ENCODE measurements at places on chromosomes 1 and 21.
A peak's percentile ranks its signal among the peaks of the same experiment; 100 is the strongest.

DNA sequence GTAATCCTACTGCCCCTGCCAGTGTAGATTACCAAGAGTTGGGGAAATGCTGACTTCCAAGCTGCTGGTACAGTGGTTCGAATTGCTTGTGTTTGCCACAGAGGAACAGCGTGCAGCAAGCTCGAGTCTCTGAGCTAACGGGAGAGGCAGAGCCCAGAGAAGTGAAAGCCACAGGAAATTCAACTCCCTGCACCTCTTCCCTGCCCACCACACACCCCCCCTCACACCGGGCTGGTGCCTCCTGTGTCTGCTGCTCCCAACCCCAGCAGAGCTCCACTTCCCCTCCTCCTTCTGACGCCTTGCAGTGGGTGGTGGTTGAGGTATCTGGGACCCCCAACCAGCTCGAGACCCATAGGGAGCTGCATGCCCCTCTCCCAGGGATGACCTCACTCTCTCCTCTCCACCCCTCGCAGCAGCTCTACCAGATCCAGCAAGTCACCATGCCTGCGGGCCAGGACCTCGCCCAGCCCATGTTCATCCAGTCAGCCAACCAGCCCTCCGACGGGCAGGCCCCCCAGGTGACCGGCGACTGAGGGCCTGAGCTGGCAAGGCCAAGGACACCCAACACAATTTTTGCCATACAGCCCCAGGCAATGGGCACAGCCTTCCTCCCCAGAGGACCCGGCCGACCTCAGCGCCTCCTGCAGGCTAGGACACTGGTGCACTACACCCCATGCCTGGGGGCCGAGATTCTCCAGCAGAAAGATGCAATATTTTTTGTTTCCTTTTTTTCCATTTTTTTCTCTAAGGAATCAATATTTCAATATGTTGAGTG lies 13.1 kb upstream of the KCNQ4 start:
- no peak for DNase-seq

DNA sequence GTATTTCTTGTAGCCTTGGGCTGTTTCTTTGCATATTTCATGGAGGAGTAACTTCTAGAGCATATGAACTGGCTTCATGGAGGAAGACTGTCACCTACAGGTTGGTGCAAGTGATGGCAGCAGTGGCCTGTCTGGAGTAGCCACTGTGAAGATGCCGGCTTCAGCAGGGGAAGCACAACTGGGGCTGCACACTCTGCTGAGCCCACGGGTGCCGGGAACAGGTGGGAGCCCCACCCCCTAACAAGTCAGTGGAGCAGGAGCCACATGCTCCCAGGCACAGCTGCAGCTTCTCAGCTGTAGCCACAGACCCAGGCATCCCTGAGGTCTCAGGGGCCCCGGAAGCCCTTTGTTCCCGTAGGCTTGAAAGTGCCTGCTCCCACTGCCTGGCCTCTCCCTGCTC lies 43.2 kb upstream of the C1orf185 start:
- peak; percentile 16 for DNase-seq

DNA sequence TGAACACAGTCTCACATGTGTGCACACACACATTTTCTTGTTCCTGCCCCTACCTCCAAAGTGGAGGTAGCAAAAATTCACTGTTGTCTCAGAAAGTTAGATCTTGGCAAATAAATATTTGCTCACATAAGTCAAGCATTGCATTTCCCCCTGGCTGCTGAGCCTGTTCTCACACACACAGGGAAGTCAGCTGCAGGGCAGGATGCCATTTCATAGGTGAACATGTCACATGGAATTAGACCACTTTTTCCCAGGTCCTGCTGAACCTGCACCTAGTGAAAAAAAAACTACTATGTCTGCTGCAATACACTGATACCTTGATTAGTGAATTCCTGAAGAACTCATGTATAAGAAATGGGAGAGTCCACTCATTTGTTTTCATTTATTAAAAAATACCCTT lies 5.3 kb upstream of the CD55 start:
- no peak for DNase-seq

GRCh38 chr1:104797982-104798381 lies 1048.3 kb downstream of the AMY1C start:
- DNase-seq: no peak

DNA sequence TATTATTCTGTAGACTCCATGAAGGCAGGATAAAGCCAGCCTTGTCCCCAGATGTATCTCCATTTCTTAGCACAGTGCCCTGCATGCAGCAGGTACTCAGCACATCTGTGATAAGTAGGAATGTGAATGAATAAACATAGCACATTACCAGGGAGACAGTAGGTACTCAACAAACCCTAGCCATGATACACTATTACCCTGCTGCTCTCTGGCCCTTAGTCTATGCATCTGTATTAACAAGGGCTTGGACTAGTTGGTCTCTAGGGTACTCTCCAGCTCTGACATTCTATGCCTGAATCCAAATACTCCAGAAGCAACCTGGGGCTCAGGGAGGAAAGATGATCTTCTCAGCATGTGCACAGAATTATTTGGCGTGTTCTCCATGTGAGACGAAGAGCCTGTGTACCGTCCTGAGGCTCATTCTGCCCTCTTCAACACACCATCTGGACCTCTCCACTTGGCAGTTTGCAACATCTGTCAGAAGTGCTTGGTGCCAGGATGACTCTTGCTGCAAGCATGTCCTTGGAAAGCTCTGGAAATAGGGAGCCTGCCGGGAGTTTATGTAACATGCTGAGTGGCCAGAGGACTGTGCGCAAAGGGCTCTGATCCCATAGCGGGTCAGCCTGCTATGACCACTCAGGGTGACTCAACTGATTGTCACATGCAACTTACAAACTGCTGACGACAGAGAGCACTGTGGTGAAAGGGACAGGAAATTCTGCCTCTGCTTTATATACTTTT lies 228.2 kb upstream of the USP24 start:
- DNase-seq: no peak

- DNase-seq: no peak
Measured at GRCh38 chr1:207423560-207424292, 30.4 kb upstream of the CR2 start.

DNA sequence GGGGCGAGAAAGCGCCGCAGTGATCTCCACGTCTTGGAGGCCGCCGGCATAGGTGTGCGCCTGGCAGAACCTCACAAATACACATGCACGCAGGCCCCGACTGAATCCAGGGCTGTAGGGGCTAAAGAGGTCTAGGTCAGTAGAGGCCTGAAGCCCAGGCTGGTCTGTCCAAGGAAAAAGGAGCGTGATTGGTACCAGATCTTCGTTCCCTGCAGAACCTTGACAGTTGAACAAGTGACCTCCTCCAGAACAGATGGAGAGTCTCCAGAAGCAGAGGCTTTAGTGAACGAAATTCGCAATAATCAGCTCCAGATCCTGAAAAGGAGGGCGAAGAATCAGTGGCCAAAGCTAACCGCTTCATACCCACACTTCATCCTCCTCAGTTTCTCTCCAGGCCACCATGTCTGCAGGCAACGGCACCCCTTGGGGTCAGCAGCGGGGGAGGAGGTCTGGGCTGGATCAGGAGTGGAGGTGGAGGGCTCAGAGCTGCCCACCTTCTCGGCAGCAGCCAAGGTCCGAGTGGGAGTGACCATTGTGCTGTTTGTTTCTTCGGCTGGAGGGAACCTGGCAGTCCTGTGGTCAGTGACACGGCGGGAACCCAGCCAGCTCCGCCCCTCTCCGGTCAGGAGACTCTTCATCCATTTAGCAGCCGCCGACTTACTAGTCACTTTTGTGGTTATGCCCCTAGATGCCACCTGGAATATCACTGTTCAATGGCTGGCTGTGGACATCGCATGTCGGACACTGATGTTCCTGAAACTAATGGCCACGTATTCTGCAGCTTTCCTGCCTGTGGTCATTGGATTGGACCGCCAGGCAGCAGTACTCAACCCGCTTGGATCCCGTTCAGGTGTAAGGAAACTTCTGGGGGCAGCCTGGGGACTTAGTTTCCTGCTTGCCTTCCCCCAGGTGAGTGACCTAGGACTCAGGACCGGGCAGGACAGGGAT lies 749 bp upstream of the PEX11B start:
- peak; percentile 60 for DNase-seq

DNA sequence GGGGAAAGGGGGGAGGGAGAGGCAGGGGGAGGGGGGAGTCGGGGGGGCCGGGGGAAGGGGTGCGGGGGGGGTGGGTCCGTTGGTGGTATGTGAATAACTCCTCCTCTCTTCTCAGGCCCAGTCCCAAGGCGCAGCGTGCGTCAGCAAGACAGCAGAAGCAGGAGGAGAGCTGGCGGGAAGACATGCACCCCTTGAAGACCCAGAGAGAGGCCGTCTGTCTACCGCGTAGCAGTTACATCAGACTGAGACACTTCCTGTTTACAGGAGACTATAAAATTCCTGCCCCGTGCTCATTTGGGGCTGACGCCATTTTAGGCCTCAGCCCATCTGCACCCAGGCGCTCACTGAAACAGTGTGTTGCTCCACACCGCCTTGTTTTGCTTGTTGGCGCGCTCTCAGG lies 55.3 kb downstream of the SETD4 start:
- no peak for DNase-seq

DNA sequence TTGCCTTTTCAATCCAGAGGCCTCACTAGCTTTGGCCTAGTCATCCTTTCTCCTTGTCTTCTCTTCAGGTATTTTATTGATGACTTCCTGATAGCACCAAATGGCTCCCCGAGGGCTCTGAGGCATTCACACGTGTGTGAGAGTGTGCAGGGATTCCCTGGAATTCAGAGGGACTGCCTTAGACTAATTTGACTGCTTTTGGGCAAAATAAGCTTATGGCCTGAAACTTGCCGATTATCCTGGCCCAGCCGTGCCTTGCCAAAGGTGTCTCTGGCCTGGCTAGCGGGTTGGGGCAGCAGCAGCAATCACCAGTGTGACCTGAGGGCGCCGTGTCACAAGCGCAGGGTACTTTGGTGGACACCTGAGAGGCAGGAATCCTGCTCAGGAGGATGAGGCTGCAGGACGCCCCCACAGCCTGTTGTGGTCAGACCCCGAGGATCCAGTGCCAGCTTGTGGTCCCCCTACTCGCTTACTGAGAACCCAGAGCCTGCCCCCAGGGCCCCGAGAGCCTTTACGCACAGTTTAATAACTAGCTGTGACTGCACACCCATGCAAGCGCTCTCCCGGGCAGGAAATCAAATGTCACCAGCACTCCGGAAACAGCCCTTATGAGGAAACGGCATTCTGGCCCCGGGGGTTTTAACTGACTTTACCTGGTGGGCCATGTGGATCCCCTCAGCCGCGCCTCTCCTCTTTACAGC lies 62.8 kb upstream of the PDE9A start:
- DNase-seq: no peak

DNA sequence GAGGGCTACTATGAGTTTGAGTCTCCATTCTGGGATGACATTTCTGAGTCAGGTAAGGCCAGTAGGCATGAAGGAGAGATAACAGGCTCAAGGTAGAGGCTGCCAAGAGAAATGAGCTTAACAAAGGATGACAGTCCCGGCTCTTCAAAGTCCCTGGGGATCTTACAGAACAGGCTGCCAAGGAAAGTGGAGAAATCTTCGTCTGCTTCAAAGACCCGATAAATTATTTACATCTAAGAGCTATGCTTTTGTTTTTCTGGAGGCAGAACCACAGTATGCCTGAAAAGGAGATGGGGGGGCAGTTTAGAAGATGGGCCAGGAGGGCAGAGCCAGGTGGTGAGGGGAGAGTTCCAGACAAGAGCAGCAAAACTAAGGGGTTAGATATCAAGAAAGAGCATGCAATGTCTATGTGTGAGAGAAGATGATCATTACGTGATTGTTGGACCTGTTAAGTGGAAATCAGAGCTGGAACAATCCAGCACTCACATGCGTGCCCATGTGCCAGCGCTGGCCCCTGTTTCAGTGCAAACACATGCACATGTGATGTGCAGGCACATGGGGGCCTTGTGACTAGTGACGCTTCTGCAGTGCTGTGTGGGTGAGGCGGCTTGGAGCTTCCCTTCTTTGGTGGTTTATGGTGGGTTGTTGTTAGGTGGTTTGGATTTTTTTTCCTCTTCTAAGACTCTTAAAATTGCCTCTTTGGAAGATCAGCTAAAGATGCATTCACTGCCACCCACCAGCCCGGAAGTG lies 25.7 kb downstream of the CAMK1G start:
- no peak for DNase-seq

DNA sequence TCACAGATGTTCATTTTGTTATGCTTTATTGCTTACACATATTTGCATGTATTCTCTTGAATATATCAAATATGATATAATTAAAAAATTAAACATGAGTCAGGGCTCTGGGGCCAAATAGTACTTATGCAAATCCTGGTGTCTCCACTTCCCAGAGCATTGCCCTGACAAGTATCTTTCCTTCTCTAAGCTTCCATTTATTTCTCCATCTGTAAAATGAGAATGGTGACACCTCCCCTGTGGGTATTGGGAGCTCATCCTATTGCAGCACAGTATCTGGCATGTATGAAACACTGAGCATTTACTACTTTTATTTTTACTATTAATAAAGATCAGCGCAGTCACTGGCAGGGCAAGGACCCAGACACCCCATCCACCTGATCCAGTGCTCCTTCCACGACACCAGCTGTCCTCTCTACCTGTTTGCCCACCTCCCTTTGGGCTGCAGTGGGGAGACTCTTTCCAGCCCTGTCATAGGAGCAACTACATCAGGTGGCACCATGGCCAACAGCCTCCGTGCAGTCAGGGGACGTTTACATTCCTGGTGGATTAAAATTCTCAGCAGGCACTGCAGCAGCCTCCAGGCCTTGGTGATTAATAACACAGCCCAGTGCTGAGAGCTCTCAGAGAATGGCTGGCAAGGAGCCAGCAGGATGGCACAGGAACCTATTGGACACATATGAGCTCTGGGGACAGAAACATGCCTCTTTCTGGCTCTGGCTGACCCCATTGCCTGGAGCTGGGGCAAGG lies 113.0 kb downstream of the DMRTB1 start:
- DNase-seq: no peak

- DNase-seq: no peak
Measured at GRCh38 chr1:48673332-48674105, 103.2 kb downstream of the BEND5 start.

DNA sequence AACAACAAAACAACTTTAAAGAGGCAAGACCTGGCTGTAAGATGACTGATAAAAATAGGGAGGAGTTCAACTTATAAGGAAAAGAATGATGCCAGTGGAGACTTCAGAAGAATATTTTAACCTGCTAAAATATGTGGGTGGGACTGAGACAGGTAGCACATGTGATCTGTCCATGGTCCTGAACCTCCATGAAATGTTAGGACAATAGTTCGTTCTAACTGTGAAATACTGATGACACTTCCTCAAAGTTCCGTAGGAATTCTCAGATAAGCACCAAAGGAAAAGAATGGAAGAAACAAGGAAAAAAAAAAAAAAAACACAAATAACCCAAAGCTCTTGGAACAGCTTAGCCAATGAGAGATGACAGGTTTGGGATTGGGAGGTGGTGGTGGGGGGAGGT lies 44.7 kb downstream of the CDC42BPA start:
- DNase-seq: peak; percentile 41

DNA sequence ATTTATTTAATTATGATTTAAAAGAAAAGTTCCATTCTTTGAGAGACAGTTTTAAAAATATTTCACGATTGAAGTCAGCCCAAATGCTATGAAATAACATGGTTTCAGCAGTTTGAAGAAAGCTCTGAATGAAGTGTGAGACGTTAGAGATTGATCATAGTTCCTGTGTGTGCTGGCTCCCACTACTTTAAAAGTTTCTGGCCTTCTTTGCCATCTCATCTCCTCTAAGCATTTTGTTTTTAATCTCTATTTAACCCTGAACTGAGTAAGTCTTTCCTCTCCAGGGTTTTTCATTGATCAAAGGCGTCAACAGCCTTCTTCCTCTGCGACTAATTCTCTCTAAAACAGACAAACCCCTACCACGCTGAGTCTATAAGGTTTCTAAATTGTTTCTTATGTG lies 225.3 kb upstream of the B3GALT2 start:
- no peak for DNase-seq

GRCh38 chr1:99228153-99228552 lies 36.1 kb upstream of the PLPPR4 start:
- no peak for DNase-seq

GRCh38 chr1:30088594-30088993 lies 634.8 kb downstream of the MATN1 start:
- no peak for DNase-seq

Measured in erythroblast (primary cell).